ENCODE measurements at places on chromosomes 5 and 9.

DNA sequence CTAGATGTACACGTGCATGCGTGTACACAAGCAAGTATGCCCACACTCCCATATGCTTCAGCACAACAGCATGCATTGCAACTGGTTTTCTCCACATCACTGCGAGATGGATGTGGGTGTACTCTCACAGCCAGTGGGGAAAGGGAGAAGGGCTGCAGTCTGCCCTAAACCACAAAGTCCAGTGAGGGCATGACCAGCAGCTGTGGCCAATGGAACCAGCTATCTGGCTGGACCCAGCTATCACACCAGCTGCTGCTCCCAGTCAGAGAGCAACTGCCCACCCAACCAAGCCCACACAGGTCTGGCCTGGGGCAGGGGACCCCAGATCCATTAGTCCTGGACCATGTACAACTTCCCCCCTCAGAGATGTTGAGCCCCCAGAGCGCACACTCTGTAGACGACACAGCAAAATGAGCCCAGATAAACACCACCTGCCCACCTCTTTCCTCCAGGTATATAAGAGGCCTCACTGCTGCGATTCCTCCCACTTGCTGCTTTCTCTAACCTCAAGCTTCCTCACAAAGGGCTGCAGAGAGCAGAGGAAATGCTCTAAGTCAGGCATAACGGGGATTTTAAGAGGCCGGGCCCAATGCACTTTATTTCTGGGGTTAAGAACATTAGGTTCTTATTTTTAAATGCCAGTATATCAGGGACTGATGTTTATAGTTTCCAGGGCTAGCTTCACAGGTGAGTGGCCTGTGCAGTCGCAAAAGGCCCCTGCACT, 39.0 kb downstream of the SHB start:
- H3K36me3 ChIP-seq, result no peaks in the 10 kb centered on the region
- H3K27ac ChIP-seq, result no peak overlapping the region
- H3K4me3 ChIP-seq, result no peak overlapping the region
- no peak for DNase-seq
- H3K4me1 ChIP-seq, result peaks cover 17% of the 10 kb centered on the region
- H3K27me3 ChIP-seq, result no peaks in the 10 kb centered on the region

DNA sequence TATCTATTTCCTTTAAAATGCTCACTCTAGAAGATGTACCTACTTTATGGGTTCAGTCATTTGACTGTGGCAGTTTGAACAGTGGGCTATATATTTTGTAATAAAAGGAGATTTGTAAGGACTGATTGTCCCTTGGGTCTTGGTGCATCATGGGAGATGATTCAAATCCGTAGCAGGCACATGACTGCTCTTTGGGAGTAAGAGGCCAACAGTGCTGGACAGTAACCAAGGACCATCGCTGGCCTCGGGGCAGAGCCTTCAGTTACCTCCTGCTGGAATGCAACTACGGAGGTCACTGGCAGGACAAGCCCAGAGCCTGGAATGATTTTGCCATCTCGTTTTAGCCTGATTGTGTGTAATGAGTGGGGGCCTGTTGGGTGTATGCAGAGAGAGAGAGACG, 7.0 kb upstream of the MAMDC2 start:
- peaks cover 8% of the 10 kb centered on the region for H3K27me3 ChIP-seq
- H3K27ac ChIP-seq, result no peak overlapping the region
- H3K36me3 ChIP-seq, result peaks cover 5% of the 10 kb centered on the region
- no peak overlapping the region for H3K4me3 ChIP-seq

DNA sequence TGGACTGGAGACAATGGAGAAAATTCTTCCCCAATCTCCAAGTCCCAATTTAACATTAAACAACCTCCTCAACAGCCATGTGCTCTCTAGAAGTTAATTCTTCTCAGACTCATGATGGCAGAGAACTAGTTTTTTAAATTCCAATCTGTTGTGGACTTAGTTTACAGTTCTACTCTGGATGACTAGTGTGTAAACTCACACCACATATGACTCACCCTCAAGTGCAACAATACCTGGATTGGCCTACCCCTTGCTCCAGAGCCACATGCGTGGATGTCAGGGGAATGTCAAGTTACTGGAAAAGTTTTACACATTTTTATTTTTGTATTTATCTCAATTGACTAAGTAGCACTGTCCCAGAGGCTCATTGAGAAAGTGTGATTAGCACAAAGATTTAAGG, 136.0 kb upstream of the EFNA5 start:
- no peak for DNase-seq
- no peak overlapping the region for H3K27ac ChIP-seq
- no peak overlapping the region for H3K4me3 ChIP-seq
- H3K36me3 ChIP-seq, result no peaks in the 10 kb centered on the region
- no peaks in the 10 kb centered on the region for H3K27me3 ChIP-seq

DNA sequence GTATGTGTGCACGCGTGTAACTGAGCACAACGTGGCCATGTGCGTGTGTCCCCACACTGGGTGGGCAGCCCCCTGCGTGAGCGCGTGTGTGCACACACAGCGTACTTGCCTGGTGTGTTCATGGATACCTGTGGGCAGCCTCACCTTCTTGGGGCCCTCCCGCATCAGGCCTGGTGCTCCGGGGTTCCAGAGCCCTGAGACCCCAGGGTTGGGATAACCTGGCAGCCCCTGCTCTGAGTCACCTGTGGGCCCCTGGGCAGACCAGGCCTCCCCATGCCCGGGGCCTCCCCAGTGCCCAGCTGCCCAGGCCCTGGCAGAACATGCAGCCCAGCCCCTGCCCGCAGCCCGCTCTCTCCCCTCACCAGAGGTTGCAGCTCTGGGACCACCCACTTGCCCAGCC, 25.2 kb downstream of the LHX3 start:
- H3K4me3 ChIP-seq, result no peak overlapping the region
- no peak overlapping the region for H3K27ac ChIP-seq
- H3K36me3 ChIP-seq, result no peaks in the 10 kb centered on the region
- peaks cover 7% of the 10 kb centered on the region for H3K4me1 ChIP-seq
- no peak for DNase-seq
- H3K27me3 ChIP-seq, result peaks cover 9% of the 10 kb centered on the region

DNA sequence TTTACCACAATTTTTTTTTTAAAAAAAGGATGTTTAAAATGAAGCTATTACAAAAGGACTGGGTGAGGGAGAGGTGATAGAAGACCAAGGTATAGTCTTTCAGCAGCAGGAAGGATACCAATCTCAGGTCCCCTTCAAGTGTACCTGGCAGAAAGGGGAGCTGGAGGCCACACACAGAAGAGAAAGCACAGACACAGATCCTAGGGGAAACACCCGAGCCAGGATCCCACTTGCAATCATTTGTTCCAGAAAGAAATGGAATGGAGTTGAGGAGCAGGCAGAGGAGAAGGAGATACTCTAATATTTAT, 5.6 kb downstream of the GNPDA1 start:
- H3K4me3 ChIP-seq, result no peak overlapping the region
- H3K4me1 ChIP-seq, result peaks cover 7% of the 10 kb centered on the region
- DNase-seq, result no peak
- no peak overlapping the region for H3K27ac ChIP-seq
- H3K36me3 ChIP-seq, result peaks cover 9% of the 10 kb centered on the region
- H3K27me3 ChIP-seq, result no peaks in the 10 kb centered on the region

- no peaks in the 10 kb centered on the region for H3K27me3 ChIP-seq
- no peak for DNase-seq
- peaks cover 26% of the 10 kb centered on the region for H3K4me1 ChIP-seq
Measured at GRCh38 chr5:72468606-72469005, 38.6 kb downstream of the ZNF366 start.

GRCh38 chr5:179974946-179975712, 67.4 kb upstream of the TBC1D9B start:
- H3K4me1 ChIP-seq, result no peaks in the 10 kb centered on the region
- no peak overlapping the region for H3K4me3 ChIP-seq
- peak overlapping the region; percentile 22 for H3K27ac ChIP-seq
